ENCODE measurements at places on chromosomes 7 and 10. TPM values are rescaled to one million over a fixed set of nuclear protein-coding genes. Genes with fewer than 3 reads are reported as not detected.

DNA sequence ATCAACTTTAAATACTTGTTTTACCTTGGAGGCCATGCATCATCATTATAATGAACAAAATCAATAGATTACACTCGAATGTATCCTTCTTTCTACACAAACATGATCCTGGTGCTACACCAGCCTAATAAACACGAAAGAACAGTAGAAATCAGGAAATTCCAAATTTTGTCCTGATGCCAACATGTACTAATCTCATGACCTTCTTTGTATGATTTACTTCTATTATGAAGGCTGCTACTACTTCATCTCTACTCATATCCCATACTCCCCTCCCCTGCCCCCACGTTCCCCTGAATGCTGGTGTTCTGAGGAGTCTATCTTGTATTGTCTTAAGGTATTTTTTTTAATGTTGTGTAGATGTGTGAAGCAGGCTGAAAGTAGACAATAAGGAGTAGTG is 315.0 kb downstream of the CACNA2D1 start:
- no peak for DNase-seq

GRCh38 chr10:66252986-66253385 is 672.9 kb upstream of the LRRTM3 start:
- no peak for DNase-seq

DNA sequence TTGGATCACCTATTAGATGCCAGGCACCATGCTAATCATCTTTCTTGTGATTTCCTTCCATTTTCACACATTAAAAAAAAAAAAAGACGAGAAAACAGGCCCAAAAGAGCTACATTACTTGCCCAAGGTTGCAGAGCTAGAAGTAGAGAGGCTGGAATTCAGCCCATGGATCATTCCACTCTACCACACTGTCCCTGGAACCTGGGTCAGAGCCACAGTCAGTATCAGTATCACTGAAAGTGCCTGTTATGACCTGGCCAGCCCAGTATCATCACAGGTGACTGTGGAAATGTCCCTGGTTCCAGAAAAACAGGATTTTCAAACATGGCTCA is 3.3 kb upstream of the FLNC start:
- DNase-seq: no peak

DNA sequence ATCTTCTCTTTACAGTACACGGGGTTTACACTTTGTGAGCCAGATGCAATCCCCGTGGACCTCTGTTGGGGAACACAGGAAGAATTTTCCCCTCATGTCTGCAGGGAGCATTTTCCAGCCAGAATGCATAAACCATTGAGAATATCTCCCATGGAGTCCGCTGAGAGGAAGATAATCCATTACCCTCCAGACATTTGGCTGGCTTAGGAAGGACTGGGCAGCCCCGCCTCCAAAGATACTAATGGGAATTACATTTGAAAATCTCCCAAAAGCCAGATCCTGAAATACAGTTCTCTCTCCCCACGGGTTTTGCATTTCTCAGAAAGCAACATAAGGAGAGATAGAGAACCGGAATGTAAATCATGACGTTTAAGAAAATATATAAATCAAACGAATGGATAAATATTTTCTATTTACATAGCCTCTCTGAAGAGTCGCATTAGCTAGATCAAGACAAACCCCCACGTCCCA is 53.5 kb downstream of the TRIL start:
- no peak for DNase-seq

GRCh38 chr7:24609059-24609458 is 35.8 kb downstream of the PALS2 start:
- DNase-seq: no peak

DNA sequence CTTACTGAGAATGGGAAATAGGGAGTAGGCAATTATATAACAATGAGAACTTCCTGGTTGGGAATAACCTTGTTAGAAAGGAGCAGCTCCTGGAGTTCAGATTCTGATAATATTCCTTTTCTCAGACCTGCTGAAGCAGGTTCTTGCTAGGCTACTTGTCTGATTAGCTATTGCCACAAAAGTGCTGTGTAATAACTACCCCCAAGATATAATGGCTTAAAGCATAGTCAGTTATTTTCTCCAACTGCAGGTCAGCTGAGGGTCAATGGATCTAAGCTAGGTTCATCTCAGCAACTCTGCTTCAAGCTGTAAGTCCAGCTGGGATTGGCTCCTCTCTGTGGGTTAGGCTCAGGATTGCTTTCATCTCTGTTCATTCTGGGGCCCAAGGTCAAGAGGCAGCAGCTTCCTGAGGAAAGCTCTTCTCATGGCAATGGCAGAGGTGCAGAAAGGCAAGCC is 9.4 kb upstream of the CNOT4 start:
- no peak for DNase-seq

POLD2 gene
- 47.9 TPM for total RNA-seq

DNA sequence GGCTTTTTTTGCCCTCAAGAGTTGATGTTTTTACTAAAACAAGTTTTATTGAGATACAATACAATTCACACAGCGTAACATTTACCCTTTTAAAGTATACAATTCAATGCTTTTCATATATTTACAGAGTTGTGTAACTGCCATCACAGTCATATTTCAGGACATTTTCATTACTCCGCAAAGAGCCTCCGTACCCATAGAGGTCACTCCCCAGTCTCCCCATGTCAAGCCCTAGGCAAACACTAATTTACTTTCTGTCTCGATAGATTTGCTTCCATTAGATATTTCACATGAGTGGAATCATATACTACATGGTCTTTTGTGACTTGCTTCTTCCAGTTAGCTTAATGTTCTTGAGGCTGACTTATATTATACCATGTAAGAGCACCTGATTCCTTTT is 183.8 kb downstream of the PRKCQ start:
- DNase-seq: no peak

DNA sequence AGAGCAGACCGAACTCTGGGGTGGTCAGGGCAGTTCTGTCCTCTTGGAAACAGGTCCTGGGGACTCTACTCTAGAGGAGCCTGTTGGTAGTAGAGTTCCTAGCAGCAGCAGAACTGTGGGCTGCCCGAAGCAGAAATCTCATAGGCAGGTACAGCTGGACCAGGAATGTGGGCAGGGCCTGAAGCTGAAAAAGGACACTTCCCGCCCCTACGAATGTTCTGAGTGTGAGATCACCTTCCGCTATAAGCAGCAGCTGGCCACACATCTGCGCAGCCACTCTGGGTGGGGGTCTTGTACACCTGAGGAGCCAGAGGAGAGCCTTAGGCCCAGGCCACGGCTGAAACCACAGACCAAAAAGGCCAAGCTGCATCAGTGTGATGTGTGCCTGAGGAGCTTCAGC is 8.3 kb upstream of the ZNF783 start:
- no peak for DNase-seq

- no peak for DNase-seq
Measured at GRCh38 chr10:47282005-47282656, 17.9 kb upstream of the GDF10 start.

ANKRD26 gene
- total RNA-seq: 6.5 TPM

SPDYE5 gene
- not detected for total RNA-seq

FLNC gene
- total RNA-seq: 19.6 TPM

DNA sequence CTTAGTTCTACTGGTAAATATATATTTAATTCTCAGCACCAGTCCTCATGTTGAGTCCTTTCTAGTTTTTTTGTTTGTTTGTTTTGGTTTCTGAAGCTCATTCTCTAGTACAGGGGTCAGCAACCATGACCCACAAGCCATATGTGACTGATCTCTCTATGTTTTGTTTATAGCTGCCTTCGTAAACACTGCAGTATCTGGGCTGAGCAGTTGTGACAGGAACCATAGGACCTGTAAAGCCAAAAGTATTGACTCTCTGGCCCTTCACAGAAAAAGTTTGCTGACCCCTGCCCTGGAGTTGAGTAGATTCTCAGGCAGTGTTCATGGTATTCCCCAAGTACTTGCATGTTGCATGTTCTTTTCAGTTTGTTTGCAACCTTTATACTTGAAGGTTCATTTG is 20.8 kb downstream of the NET1 start:
- DNase-seq: no peak

TMEM130 gene
- total RNA-seq: 10.2 TPM

DNA sequence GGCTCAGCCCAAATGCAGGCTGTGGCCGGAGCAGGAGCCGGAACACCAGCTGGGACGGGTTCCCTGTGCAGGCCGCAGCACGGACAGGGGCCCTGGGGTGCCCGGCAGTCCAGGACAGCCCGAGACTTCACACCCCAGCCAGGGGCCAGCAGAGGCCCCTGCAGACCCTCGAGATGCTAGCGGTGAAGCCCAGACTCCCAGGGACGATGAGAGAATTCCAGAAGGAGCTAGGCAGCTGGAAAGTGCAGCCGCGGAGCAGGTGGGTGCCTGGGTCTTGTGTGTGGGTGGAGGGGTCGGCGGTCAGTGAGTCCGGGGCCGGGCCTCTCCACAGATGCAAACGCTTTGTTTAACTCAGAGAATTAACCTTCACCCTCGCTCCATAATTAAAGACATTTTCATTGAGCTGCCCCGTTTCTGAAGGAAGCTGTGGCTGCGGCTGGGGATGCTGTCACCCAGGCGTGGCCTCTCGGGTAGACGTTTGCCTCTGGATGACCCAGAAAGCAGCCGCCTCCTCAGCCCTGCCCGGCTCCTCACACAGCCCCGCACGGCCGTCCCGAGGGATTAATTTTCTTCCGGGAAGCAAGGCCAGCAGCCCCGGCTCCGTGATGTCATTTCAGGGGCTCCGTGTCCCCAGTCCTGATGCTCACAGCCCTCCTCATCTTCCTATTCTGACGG is 26.5 kb downstream of the KNDC1 start:
- no peak for DNase-seq

DMBT1 gene
- total RNA-seq: 16.8 TPM

DYDC2 gene
- total RNA-seq: 13.7 TPM

- no peak for DNase-seq
Measured at GRCh38 chr10:95354110-95354509, 63.3 kb upstream of the PDLIM1 start.

DNA sequence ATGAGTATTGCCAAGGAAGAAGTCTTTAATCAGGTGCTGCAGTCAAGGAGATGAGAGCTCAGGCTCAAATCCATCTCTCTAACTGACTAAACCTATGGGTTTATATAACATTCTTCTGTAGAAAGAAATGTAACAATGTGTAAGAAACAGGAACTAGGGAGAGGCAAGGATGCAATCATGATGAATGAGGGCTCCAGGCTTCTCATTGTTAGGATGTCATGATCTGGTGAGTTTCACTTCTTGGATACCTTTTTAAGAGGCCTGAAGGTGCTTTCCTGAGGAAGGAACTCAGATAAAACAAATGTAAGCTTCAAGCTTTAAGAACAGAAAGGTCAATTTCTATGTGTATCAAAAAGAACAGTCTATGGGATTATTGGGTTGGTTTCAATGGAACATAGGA is 30.8 kb upstream of the SCIN start:
- no peak for DNase-seq

LIPM gene
- total RNA-seq: not detected

DNA sequence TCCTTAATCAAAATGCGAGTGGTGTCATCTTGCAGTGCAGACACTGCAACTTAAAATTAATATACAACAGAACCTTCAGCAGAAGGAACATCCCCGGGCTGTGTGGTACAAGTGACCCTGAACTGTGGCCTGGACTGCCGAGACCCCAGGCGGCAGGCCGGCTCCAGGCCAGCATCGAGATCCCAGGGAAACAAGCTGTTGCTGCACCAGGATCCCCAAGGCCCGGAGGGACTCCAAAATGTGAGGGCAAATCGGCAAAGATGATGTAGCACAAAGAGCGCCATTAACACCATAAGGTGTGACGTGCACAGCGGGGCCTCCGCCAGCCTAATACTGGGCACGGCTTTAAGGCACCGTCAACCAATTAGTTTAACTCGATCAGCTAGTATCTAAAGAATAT is 73.9 kb downstream of the EBF3 start:
- DNase-seq: no peak

DNA sequence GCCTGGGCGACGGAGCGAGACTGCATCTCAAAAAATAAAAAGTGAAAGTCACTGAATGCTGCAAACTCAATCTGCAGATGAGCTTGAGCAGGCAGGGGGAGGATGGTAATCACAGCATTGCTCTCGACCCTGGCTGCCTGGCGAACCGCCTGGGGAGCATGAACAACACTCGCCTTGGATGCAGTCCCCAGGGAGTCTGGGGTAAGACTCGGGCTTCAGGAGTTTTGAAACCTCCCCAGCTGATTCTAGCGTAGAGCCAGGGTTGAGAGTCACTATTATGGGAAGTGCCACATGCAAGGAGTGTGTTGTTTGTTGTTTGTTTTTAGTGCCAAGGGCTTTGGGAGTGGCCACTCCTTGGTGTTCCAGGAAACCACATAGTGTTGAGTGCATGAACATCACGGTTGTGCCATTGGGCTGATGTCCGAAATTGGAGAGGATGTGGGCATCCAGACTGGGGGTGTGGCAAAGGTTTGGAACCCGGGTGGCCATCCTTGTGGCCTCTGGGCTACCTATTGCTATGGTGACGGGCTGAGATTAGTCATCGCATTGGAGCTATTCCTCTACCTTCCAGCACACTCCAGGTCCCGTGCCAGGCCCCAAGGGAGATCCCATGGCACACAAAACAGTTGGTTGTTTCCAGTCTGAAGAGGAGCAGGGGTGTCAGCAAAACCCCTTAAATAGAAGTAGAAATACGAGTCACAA is 92.6 kb downstream of the RGS10 start:
- DNase-seq: no peak

GRCh38 chr10:14953424-14954000 is 384 bp downstream of the DCLRE1C start:
- DNase-seq: peak; percentile 59

ICA1 gene
- total RNA-seq: 85.4 TPM

ITIH5 gene
- 9.7 TPM for total RNA-seq

GDF2 gene
- total RNA-seq: not detected

DNA sequence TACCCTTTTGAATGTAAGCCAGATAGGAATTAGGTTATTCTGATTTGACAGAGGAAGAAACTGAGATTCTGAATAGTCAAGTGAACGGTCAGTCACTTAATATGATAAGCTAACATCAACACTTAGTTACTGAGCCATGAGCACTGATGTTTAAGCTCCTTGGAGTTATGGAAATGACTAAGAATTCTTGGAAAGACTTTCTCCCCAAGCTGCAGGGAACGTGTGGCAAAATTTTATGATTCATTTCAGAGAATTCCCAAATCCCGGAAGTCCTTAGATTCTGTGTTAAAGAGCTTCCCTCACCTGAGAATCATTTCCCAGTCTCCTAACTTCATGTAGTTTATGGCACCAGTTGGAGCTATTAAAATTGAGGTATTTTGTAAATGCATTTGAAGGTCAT is 330.9 kb downstream of the XPNPEP1 start:
- DNase-seq: no peak

NUTM2A gene
- 2.9 TPM for total RNA-seq

GRCh38 chr7:46352004-46352954 is 431.2 kb upstream of the IGFBP3 start:
- no peak for DNase-seq

BMPR1A gene
- 37.4 TPM for total RNA-seq
